ENCODE measurements at places on chromosomes 4 and X. TPM values are rescaled to one million over a fixed set of nuclear protein-coding genes. Genes with fewer than 3 reads are reported as not detected.
A peak's percentile ranks its signal among the peaks of the same experiment; 100 is the strongest.

Gene C4orf36
- total RNA-seq: 0.72 TPM

Gene CT45A5
- not detected for total RNA-seq

DNA sequence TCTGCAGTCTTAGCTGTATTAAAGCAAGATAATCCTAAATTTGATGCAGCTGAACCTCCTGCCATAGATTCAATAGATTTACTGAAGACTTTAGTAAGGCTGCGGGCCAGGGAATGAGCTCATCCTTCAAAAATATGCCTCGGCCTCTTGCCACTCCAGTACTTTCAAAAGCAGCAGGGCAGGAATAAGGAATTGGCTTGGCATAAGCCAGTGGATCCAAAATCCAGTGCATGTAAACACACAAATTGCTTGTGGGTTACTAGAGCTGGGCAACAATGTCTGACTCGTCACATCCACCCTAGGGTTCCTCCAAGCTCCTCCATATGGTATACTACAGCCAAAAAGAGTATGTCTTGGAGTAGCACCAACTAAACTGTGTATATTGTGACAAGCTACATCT lies 165.0 kb downstream of the AMELX start:
- no peak for DNase-seq

- no peak for DNase-seq
These were observed 8.0 kb downstream of the OPRPN start for GRCh38 chr4:70405765-70406164.

GRCh38 chrX:312621-313331 lies 5.8 kb downstream of the GTPBP6 start:
- no peak for DNase-seq

DNA sequence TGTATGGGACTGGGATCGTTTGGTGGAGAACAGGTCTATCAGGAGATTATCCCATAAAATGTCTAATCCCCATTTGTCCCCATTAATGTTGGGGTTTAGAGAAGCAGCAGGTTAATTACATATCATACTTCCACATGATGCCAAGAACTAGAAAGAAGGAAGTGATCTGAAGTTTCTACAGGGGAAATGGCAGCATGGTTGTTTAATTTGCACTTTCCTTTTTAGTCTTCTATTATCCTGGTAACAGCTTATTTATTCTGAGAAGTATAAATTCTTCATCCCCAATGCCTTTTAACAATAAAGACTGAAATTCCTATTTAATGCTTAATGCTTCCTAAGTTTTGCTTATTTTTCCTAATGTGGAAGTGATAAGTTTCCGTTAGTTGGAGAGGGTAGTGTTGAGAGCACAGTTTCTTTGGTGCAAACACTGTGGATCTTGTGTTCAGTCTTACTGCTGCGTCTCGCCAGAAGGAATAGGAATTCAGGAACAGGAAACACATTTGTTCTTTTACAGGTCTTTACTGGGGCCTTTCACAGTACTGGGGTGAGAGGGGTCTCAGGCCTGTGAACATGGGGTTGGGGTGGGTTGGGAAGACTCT lies 59.5 kb upstream of the TADA2B start:
- no peak for DNase-seq

GRCh38 chr4:39178706-39179105 lies 3.6 kb upstream of the WDR19 start:
- DNase-seq: no peak

GRCh38 chr4:25770847-25771246 lies 91.9 kb downstream of the SEL1L3 start:
- DNase-seq: no peak

- DNase-seq: no peak
These were observed 29.6 kb downstream of the SH3BGRL start for GRCh38 chrX:81231476-81231875.

DNA sequence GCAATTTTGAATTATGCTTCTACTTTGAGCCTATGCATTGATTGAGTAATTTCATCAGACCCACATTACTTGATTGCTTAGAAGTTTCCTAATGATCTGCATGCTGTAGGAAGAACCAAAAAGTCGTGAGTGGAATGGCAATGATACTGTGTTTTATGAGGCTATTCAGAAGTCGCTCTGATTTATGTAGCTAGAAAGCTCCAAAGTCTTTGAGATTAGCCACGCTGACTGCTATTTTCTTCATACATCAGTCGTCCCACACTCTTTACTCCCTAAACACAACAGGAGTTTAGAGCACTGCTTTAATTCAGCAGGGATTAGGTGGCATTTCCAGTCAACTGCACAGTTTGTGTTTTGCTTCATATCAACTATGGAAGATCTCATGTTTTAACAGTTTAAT lies 4.1 kb downstream of the GRID2 start:
- no peak for DNase-seq

- no peak for DNase-seq
These were observed 135.0 kb downstream of the REELD1 start for GRCh38 chr4:146349306-146349705.

DNA sequence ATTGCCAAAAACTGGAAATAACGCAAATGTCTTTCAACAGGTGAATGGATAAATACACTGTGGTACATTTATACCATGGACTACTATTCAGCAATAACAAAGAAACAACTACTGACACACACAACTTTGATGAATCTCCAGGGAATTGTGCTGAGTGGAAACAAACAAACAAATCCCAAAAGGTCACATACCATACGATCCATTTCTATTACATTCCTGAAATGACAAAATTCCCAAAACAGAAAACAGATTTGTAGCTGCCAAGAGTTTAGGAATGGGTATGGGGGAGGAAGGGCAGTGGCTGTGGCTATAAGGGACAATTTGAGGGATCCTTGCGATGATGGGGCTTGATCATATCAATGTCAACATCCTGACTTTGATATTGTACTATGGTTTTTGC lies 2.5 kb downstream of the ZNF182 start:
- no peak for DNase-seq

DNA sequence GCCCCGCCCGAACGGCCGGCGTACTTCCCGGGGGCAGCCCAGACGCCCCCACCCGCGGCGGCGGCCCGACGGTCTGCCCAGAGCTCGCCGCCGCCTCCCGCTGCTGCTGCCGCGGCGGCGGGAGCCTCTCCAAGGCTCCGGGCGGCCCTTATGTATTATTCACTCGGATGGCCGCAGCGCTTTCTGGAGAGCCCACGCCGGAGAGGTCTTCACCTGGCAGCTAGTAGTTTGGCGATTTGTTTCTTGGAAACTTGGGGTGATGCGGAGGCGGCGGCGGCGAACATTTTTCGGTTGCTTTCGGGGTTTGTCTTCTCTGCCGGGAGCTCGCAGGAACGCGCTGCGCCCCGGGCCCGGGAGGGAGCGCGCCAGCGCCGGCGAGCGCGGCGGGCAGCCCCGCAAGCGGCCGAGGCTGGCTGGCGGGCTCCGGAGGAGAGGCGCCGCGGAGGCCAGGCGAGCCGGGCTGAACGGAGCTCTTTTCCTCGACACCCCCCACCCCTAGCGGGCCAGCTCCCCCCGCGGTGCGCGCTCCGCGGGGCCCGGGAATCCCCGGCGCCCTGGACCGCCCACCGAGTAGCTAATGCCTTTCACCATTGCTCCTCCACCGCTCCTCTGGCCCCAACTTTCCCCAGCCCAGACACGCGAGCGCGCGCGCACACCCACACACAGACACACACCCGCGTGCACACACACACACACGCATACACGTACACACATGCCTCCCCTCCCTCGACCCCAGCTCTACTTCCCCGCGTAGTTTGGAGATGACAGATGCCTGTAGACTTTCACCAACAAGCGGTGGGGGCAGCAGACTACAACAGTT lies 113.5 kb downstream of the DHX15 start:
- peak; percentile 38 for DNase-seq

GRCh38 chrX:6729626-6730025 lies 194.7 kb upstream of the VCX3A start:
- DNase-seq: no peak

Data from endothelial cell (in vitro differentiated cells).